ENCODE measurements at places on chromosomes 3 and 15.
A peak's percentile ranks its signal among the peaks of the same experiment; 100 is the strongest.

DNA sequence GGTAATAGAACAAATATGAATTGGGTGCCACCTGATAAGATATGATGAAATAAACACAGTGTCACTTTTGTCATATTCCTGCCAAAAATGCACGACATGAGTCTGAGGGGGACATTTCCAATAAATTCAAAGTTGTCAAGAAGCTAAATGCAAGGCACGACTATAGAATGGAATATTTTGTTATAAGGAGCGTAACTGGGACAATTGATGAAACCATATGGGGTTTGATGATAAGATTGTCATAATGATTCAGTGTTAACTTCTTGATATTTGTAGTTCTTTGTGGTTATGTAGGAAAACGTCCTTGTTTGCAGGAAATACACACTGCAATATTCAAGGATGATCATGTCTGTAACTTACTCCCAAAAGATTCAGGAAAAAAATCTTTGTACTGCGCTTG, 163.3 kb downstream of the MEX3B start:
- no peak overlapping the region for H3K27ac ChIP-seq
- no peak for DNase-seq
- H3K27me3 ChIP-seq, result peaks cover 13% of the 10 kb centered on the region

DNA sequence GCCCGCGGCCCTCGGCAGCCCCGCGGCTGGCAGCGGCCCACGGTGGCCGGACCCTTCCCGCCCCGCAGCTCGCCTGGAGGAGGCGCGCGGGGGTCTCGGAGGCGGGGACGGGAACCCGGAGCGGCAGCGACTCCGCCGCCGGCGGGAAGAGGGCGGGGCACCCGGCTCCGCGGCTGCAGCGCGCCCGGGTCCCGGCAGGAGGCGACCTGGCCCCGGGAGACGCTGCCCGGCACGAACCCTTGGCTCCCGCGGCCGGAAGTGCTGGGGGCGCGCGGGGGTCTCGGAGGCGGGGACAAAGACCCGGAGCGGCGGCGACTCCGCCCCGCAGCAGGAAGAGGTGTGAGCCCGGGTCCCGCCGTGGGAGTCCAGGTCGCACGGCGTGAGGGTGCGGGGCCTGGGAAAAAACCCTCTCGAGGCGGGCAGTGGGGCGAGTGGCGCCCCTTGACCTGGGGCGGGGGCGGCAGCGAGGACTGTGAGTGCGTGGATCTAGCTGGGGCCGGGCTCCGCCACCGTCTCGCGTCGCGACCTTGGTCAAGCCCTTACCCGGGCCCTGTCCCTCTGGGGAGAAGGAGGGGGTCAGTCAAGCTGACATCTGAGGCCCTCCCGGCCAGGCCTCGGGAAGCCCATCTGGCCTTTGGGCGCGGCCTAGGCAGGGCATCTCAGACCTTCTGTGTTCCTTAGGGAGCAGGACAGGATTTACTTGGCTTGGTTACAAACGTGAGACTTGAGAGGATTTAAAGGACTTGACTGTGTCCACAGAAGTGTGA, at the start of gene CIB2:
TSS of gene CIB2 (minus strand) at position 151 of the 767 bp plus-strand sequence. CDS start 230 bp downstream, outside the sequence.
- H3K4me1 ChIP-seq, result peaks cover 34% of the 10 kb centered on the region
- H3K36me3 ChIP-seq, result no peaks in the 10 kb centered on the region
- H3K27me3 ChIP-seq, result no peaks in the 10 kb centered on the region

DNA sequence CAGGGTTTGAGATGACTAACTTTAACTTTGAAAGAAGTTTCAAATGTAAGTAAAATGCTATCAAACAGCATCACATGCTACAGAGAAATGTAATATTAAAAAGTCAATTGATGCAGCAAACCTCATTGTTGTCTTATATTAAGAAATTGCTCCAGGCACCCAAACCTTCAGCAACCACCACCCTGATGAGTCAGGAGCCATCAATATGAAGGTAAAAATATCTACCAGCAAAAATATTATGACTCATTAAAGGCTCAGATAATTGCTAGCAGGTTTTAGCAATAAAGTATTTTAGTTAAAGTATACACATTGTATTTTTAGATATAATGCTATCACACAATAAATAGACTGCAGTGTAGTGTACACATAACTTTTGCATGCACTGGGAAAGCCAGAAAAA, 746.3 kb downstream of the ZPLD1 start:
- no peaks in the 10 kb centered on the region for H3K27me3 ChIP-seq
- H3K36me3 ChIP-seq, result no peaks in the 10 kb centered on the region
- no peak for DNase-seq
- H3K4me1 ChIP-seq, result no peaks in the 10 kb centered on the region

- H3K4me1 ChIP-seq, result peaks cover 12% of the 10 kb centered on the region
- no peak overlapping the region for H3K27ac ChIP-seq
- H3K36me3 ChIP-seq, result no peaks in the 10 kb centered on the region
- no peak overlapping the region for H3K4me3 ChIP-seq
Observed at GRCh38 chr3:5429517-5429890, 242.0 kb downstream of the EDEM1 start.

DNA sequence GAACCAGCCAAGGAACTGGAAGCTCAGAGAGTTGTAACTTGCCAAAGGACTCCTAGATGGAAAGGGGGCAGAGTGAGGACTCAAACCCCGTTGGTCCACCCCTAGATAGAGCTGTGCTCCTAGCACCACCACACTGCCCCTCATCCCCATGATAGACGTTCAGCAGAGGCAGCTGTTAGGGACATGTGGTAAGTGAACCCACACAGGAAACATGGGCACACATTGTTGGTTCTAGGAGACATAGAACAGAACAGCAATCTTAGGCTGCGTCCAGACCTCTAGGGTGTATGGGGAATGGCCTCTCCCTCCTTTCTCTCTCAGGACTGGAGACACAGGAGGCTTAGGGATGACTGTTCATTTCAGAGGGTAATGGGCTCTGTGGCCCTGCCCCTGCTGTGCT, 102.7 kb downstream of the ANP32A start:
- H3K36me3 ChIP-seq, result no peaks in the 10 kb centered on the region
- H3K4me3 ChIP-seq, result no peak overlapping the region
- H3K27ac ChIP-seq, result no peak overlapping the region
- peaks cover 6% of the 10 kb centered on the region for H3K27me3 ChIP-seq

DNA sequence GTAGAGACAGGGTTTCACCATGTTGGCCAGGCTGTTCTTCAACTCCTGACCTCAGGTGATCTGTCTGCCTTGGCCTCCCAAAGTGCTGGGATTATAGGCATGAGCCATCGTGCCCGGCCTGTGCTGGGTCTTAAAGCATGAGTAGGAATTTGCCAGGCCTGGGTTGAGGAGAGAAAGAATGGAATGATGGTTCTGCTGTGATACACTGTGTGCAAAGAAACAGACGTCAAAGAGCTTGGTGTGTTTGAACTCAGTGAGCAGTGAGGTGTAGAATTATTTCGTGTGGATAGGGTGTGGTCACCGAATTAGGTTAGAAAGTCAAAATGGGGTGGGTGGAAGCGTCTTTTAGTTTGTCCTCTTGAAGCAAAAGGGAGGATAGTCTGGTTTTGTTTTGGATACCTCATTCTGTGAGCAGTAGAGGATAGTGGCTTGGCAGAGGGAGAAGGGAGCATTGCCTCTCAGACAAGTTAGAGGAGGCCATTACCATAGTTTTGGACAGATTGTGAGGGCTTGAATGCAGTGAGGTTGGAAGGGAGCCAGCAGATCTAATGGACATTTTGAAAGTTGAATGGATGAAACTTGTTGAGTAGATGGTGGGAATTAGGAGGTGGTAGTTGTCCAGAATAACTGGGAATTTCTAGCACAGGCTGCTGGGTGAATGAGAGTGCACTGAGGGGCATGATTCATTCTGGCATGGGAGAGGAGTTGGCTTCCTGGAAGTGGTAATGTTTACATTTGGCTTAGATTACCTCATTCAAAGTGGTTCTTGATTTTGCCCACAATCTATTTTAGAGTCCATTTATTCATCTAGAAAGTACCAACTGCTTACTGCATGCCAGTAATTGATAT, 27.2 kb downstream of the AKAP13 start:
- peaks cover 86% of the 10 kb centered on the region for H3K4me1 ChIP-seq
- no peaks in the 10 kb centered on the region for H3K27me3 ChIP-seq
- H3K27ac ChIP-seq, result peak overlapping the region; percentile 92

DNA sequence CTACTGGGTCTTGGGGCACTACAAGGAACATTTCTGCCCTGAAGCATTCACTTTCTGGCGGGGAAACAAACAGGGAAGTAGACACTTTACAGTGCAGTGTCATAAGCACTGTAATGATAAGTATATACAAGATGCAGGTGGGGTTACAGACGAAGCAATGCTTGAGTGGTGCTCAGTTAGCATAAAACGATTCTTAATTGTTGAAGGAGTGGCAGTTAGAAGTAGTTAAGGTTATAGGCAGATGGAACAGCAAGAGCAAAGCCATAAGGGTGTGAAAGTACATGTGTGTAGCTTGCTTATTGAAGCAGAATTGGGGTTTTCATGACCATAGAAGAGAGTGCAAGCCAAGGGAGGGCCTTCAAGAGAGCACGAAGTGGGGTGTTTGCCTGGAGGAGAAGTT, 46.2 kb downstream of the SLC25A26 start:
- no peak overlapping the region for H3K4me3 ChIP-seq
- H3K36me3 ChIP-seq, result no peaks in the 10 kb centered on the region
- no peak overlapping the region for H3K27ac ChIP-seq
- DNase-seq, result no peak
- peaks cover 16% of the 10 kb centered on the region for H3K4me1 ChIP-seq
- H3K27me3 ChIP-seq, result no peaks in the 10 kb centered on the region

DNA sequence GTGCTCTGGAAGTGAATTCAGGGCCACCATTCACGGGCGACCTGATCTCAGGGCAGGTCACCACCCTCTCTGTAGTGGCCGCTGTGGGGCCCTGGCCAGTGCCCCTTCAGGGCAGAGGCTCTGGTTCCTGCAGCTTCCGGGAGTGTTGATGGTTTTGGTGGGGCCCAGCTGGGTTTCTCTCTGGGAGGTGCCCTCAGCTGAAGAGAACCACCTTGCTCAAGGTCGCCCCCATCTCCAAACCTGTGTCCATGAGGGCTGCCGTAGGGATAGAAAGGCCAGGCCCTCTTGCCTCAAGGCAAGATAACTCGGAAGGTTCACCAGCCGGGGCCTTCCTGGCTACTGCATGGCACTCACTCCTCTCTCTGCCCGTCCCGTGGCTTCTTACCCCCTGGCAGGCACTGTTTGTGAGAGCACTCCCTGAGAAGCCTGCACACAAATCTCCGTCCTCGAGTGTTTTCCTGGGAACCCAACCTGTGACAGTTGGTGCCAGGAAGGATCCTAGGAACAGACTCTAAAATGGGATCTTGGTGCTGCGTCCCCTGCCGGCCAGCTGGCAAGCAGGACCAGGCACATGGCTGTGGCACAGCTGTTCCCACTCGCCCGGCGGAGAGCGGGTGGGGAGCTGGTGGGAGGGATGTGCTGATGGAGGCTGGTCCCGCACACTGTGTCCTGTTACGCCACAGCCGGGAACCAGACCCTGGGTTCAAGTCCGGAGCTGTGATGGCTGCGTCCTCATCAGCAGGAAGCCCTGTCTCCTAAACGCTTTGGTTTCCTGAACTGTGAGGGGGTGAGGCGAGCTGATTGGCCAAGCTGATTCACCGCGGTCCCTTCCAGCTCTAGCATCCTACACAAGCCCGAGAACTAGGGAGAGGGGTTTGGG, 23.2 kb upstream of the PIGZ start:
- H3K36me3 ChIP-seq, result no peaks in the 10 kb centered on the region
- no peaks in the 10 kb centered on the region for H3K4me1 ChIP-seq
- no peak overlapping the region for H3K4me3 ChIP-seq
- H3K27me3 ChIP-seq, result peaks cover 2% of the 10 kb centered on the region

GRCh38 chr3:1348547-1348946, 255.7 kb downstream of the CNTN6 start:
- no peak overlapping the region for H3K27ac ChIP-seq
- no peaks in the 10 kb centered on the region for H3K4me1 ChIP-seq
- no peaks in the 10 kb centered on the region for H3K36me3 ChIP-seq
- no peak for DNase-seq

- no peak for DNase-seq
- peak overlapping the region; percentile 56 for H3K4me3 ChIP-seq
- peaks cover 12% of the 10 kb centered on the region for H3K4me1 ChIP-seq
- H3K36me3 ChIP-seq, result no peaks in the 10 kb centered on the region
- peak overlapping the region; percentile 64 for H3K27ac ChIP-seq
- H3K27me3 ChIP-seq, result peaks cover 46% of the 10 kb centered on the region
Observed at GRCh38 chr15:40512440-40512839, 41.7 kb downstream of the CHST14 start.

- H3K36me3 ChIP-seq, result no peaks in the 10 kb centered on the region
- no peak overlapping the region for H3K4me3 ChIP-seq
- no peak overlapping the region for H3K27ac ChIP-seq
Observed at GRCh38 chr3:197328198-197328597, 29.8 kb upstream of the DLG1 start.

DNA sequence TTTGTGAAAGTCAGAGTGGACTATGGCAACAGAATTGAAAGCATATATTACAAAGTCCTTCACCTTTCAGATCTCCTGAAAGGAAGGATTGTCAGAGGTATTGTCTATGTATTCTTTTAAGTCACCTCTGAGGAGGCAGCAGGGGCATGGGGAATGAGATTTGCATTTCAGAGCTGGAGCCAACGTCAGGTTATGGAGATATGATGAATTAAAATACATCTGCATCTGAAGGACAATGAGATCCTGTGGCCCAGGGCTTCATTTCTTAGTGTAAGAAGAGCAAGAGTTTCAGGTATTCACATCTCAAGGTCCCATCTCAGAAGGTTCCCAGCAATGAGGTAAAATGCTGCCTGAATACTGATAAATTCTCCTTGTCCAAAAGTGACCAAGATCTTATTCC, 695.8 kb downstream of the TUSC7 start:
- no peak for DNase-seq
- no peaks in the 10 kb centered on the region for H3K36me3 ChIP-seq
- no peak overlapping the region for H3K4me3 ChIP-seq
- no peak overlapping the region for H3K27ac ChIP-seq
- H3K27me3 ChIP-seq, result no peaks in the 10 kb centered on the region

DNA sequence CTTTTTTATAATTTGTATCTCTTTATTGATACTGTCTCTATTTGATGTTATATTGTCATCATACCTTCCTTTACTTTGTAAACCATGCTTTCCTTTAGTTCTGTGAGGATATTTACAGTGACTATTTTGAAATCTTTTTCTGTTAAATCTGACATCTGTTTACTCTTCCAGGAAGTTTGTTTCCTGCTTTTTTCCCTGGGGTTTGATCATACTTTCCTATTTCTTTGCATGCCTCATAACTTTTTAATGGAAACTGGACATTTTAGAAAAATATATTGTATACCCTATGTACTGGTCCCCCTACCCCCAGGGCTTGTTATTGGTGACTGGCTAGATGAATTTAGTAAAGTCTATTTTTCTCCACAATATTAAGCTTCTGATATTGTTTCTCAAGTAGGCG, 115.1 kb downstream of the C3orf70 start:
- no peak for DNase-seq
- no peak overlapping the region for H3K4me3 ChIP-seq
- H3K27me3 ChIP-seq, result no peaks in the 10 kb centered on the region
- H3K27ac ChIP-seq, result no peak overlapping the region
- peaks cover 77% of the 10 kb centered on the region for H3K36me3 ChIP-seq
- H3K4me1 ChIP-seq, result no peaks in the 10 kb centered on the region

- peaks cover 2% of the 10 kb centered on the region for H3K27me3 ChIP-seq
- H3K36me3 ChIP-seq, result no peaks in the 10 kb centered on the region
- DNase-seq, result no peak
- H3K27ac ChIP-seq, result no peak overlapping the region
- H3K4me3 ChIP-seq, result no peak overlapping the region
- no peaks in the 10 kb centered on the region for H3K4me1 ChIP-seq
Observed at GRCh38 chr3:181839916-181840297, 128.2 kb downstream of the SOX2 start.

All from naive thymus-derived CD8-positive, alpha-beta T cell (primary cell).